ENCODE measurements at places on chromosomes 7 and 10.

- no peak for DNase-seq
Measured at GRCh38 chr10:117960345-117960935, 86.3 kb downstream of the RAB11FIP2 start.

DNA sequence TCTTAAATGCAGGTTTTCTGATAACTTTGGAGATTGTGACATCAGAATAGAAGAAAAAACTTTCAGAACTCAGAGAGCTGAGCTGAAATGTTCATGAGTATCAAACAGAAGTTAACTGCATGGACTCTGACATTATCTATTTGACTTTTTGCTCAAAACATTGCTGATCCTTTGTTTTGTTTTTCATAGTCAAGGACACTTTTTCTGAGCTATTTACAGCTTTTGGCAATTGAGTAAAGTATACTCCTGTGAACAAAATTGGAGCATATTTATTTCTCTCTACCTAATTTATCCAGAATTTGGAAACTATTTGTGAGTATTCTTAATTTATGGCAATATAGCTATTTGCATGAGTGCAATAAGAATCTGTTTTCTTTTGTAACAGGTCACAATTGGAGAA, 11.1 kb downstream of the KCP start:
- no peak for DNase-seq

DNA sequence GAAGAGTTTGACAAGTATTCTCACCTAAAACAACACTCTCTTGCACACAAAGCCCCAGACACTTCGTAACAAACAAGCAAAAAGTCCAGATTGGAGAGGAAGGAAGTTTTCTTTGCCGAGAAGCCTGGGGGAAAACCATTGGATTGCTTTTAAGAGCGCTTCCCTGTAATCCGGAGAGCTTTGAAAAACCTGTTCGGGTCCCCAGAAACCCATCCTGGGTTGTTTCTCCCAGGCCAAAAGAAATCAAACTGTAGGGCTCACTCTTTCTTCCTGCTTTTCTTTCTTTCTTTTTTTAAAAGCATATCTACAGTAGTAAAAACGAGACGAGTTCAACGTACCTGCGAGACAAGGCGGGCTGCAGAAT, 655 bp downstream of the SP8 start:
- DNase-seq, result no peak

GRCh38 chr7:124532166-124532565, 233.4 kb downstream of the GPR37 start:
- no peak for DNase-seq

- DNase-seq, result peak; percentile 68
Measured at GRCh38 chr7:123643495-123644441, 11.9 kb upstream of the LMOD2 start.

DNA sequence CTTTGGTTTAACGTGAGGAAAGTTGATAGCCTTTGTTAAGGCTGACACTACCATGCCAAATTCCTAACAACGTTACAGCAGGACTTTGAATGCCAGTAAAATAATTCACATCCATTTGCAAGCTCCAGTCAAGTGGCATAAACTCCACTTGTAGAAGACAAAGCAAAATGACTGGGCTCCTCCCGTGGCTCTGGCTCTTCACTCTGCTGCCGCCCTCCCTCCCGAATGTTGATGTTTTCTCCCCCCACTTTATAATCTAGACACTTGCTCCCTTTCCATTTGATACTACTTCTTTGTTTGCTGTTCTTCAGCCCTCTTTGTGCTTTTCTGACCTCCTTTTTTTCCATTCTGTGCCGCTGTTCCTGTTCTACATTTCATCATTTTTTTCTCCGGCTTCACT, 22.8 kb upstream of the ITGB8 start:
- DNase-seq, result peak; percentile 27

DNA sequence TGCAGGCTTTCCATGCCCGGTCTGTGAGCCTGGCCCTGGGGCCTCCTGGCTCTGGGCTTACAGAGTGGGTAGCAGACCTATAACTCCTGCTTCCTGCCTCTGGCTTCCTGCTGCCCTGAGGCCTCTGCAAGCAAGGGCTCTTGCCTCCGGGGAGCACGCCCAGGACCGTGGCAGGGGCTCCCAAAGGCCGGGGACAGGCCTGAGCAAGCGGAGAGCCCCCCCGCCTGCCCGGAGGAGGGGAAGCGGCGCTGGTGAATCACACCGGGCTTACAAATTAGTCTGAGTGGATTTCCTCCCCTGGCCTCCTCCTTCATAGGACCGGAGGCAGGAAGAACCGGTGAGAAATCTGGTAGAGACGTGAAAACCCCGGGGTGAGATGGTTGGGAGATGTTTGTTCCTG, 1.5 kb upstream of the MYL10 start:
- no peak for DNase-seq

- DNase-seq, result no peak
Measured at GRCh38 chr7:70624500-70625103, 507.3 kb upstream of the GALNT17 start.

DNA sequence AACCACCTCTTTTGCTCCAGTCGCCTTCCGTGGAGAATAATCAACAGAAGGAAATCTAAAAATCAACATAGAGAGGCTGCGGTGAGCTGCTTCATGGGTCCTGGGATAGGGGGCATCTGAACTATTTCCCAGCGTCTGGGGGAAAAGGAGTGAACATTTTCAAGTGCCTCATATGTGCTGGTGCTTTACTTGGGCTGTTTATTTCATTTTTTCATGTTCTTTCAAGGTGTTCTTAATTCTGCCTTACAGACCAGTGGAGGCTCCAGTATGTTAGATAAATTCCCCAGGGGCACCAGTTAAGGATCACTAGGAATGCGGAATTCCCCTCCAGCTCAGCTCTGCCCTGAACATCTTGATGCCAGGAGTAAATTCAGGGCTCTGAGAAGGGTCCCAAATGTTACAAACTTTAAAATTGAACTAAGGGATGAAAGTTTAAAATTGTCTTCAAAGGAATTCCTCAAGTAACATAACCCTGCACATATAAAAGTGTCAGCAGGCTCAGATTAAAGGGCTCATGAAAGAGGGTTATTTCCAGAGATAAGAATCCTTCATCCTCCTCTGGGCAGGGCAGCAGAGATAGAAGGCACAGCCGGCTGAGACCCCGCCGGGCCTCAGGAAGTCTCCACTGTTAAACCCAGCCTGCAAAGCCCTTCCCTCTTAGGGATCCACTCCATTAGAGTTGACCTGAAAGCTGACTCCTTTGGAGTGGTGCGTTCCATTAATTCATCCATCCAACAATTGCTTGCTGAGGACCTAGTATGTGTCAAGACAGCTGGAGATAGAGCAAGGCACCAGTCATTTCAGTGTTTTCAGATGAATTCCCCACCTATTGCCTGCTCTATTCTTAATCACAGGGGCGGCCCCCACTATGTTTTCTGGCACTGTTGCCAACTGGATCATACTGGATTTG, 345.8 kb downstream of the KCNMA1 start:
- DNase-seq, result no peak

DNA sequence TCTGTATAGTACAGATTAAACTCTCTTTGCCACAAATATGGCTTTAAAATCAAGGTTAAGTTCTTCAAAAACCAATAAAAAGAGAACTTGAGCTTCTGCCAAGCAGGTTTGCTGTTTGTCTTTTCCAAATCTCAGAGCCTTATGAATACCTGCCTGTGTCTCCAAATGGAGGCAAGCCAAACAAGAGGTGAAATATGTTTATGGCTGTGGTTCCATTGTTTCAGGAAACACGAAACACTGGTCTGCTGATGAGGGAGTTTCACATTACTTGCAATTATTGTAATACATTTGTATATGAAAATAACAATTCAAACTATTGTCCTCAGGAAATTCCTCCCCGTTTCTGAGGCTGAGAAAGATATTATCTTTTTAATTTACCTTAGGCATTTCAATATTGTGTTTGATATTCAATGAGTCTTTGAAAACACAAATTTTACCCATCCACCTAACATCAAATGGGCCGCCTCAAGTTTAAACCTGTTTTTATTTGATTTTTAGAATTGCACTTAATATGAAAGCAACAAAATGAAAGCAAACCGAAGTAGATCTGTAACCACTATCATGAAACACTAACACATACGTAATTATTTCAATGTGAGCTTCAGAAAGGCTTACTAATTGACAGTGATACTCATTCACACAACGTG, 359.3 kb downstream of the HGF start:
- DNase-seq, result peak; percentile 29

GRCh38 chr7:69403169-69403568, 195.1 kb upstream of the AUTS2 start:
- peak; percentile 56 for DNase-seq

- no peak for DNase-seq
Measured at GRCh38 chr7:80087051-80087770, 47.4 kb upstream of the GNAI1 start.

DNA sequence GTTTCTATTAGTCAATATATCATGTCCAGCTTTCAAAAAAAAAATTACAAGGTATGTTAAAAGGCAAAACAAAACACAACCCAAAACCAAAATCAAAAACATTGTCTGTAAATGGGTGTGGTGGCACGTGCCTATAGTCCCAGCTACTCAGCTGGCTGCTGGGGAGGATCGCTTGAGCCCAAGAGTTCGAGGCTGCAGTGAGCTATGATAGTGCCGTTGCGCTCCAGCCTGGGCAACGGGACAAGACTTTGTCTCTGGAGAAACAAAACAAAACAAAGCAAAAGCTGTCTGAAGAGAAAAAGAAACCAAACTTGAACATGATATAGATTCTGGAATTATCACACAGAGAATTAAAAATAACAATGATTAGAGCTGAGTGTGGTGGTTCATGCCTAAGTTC, 10.3 kb upstream of the CPA5 start:
- DNase-seq, result no peak

GRCh38 chr7:38195804-38196595, 18.0 kb downstream of the STARD3NL start:
- DNase-seq, result no peak

- DNase-seq, result no peak
Measured at GRCh38 chr10:62015994-62016393, 114.5 kb downstream of the ARID5B start.

GRCh38 chr7:36015733-36016132, 137.3 kb upstream of the EEPD1 start:
- DNase-seq, result no peak

DNA sequence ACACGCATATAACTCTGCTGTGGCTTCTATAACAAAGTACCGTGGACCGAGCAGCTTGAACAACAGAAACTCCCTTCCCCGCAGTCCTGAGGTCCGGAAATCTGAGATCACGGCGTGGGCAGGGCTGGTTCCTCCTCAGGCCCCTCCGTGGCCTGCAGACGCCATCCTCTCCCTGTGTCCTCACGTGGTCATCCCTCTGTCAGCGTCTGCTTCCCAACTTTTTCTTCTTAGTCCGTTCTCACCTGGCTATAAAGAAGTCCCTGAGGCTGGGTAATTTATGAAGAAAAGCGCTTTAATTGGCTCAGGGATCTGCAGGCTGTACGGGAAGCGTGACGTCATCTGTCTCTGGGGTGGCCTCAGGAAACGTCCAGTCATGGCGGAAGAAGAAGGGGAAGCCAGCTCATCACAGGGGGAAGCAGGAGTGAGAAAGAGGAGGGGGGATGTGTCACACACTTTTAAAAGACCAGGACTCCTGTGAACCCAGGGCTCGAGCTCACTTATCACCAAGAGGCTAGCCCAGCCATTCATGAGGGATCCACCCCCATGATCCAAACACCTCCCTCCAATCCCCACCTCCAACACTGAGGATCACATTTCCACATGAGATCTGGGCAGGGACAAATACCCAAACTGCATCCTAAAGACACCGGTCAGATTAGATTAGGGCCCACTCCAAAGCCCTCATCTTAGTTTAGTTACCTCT, 91.2 kb upstream of the INSIG1 start:
- DNase-seq, result no peak

GRCh38 chr7:50190776-50191175, 97.7 kb upstream of the ZPBP start:
- DNase-seq, result no peak

DNA sequence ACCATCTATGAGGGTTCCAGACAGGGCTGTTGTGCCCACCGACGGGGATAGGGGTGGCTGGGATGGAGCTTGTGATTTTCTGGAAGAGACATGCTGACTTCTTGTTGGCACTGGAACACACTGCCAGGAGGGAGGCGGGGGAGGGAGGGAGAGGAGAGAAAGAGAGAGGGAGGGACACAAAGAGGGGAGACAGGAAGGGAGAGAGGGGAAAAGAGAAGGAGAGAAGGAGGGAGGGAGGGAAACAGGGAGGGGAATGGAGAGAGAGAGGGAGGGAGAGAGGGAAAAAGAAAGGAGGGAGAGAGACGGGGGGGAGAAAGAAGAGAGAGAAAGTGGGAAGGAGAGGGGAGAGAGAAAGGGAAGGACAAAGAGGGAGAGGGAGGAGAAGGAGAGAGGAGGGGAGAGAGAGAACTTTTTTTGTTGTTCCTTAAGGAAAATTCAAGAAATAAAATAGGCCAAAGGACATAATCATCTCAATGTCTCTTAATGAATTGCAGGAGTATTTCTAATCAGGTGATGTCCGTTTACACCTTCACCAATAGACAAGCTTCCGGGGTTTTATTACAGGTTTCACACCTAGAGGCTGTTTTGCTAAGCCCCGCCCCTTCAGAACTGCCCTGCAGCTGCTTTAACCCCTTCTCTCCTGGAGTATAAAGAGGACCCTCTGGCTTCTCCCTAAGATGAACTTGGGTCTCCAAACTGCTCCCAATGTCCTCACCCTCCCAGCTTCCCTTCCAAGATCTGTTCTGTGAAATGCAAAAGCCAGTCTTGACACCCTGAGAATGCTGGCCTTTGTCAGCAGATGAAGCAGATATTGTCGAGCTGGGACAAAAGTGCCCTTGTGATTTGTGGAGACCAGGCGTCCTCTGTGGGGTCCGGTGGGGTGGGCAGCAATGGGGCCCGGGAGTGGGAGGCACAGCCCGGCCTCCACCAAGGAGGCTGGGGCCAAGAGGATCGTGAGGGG, 82.0 kb upstream of the GTF2IRD1 start:
- peak; percentile 79 for DNase-seq

DNA sequence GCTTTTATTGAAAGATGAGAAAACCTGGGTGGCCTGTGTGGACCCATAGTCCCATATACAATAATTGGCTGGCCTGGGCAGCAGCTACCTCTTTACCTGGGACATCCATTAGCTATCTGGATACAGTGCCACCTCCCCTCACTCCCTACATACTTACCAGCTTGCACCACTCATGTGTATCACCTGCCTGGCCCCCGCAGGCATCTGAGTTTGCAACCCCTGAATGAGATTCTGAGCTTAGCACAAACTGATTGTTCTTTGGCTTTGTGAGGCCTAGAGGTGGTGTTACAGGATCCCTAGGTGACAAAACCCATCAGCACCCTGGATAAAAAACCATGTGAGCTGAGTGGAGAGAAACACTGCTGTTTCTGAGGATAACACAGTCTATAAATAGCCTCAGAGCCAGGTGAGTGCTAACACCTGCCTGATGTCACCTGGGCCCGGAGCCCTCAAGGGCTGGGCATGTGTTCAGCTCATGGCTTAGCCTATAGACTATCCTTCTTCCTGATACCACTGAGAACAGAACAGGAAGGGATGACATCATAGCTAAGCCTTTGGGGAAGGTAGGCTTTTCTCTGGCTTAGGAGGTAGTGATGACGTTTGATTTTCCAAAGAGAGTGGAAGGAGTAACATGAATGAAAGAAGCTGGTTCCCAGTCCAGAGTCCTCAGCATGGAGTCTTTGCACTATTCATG, 2.6 kb upstream of the PPIF start:
- DNase-seq, result no peak

- no peak for DNase-seq
Measured at GRCh38 chr7:4270941-4271715, 411.0 kb upstream of the FOXK1 start.

GRCh38 chr10:97718659-97719142, 5.2 kb downstream of the MARVELD1 start:
- peak; percentile 54 for DNase-seq

- DNase-seq, result peak; percentile 17
Measured at GRCh38 chr7:1739593-1739992, 69.5 kb downstream of the ELFN1 start.

Measured in iPS-NIHi11 (cell line).